Stimulated activated CD4-positive, alpha-beta T cell treated with anti-CD3 and anti-CD28 coated beads, Interleukin-2, amount 100 ng/mL, for 4 hours (primary cell): ENCODE measurements at places on chromosomes 13 and 19.

GRCh38 chr13:47033216-47033615 is 136.4 kb upstream of the HTR2A start:
- no peak for DNase-seq

DNA sequence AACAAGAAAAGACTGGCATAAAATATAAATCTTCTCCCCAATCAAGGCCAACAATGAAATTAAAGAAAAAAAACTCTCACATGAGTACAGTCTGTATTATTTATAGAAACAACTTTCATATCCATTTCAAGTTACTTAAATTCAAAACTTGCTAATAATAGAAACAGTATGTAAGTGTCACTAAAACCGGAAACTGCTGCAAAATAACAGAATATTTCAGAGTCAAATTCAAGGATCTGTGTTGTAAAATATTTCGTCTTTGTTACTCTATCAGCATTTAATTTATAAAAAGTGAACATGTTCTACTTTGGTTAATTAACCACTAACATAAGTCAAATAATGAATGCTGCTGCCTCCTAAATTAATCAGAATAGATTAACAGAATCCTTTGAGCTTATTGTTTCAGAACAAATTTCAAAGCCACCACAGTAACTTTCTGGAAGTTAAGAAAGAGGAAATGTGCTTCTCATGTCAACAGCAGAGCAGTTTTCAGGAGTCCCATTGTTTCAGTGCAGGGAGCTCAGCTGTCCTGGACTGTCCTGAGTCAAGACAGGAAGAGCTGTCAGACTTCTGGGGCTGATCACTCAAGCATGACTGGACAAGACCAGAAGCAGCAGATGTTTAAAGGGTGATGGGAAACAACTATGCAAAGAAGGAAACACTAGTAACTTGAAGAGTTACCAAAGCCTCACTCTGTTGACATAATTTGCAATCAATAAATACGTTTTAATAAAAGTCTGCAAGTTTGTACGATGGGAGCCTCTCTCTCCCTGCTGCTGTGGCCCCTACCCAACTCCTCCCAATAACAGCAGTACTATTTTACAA is 76.9 kb downstream of the FOXO1 start:
- no peak for DNase-seq

DNA sequence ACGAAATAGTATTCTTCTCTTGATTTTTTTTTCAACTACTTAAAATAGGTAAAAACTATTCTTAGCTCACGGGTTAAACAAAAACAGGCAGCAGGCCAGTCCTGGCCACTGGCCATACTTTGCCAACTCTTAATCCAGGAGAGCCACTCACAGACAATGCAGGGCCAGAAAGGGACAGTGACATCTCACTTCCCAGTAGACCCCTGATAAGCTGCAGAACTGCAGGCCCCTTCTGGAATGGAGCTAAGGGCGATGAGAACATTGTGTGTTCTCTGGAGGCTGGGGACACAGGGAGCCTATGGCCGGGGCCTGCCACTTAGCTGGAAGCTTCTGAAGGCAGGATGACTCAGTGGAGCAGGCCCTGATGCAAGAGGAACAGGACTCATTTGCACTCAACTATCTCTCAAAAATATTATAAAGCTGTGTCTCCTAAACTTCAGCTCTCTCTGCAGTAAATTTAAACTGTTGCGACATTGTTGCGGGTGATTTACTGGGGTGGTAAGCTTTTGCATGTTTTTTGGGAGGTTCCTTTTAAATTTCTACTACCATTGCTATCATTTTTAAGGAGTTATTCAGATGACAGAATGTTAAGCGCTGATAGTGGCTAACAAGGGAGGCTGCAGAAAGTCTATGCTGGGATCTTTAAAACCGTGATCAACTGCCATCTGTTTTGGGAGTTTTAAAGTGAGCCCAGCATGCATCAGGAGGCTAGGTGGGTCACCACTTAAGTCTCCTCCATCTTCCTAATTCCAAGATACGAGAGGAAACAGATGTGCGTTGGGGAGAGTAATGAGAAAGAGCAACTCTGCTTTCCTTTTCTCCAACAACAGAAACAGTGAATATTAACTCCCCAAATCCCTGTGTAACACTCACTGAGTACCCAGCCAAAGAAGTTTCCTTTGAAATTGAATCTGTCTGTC is 33.2 kb upstream of the KATNAL1 start:
- no peak for DNase-seq

DNA sequence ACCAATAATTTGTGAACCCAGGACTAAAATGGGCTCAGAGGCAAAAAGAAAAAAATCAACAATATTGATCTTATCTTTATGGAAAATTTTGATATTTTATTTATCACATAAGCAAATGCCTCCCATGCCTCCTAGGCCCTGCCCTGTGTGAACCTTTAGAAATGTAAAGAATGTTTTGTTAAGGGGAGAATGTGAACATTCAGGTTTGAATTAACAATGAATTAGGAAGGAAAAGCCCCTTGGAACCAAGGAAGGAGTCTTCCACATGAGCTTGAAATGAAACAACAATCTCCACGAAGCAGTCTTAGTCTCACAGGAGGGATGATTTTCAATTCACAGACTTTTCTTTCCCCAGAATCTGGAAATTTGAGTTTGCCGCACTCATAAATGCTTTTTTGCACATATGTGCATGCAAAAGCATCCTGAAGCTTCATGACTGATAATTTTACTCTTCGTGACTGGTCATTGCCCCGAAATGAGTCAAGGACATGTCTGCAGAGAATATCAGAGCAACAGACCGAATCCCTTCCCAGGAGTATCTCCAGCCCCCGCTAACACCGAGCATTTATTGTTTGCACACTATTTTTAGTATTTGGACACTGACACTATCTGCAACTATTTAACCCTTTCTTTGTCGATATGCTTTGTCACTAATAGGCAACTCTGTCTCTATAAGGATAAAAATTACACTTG is 135.2 kb downstream of the DCT start:
- no peak for DNase-seq

- DNase-seq = no peak
Measured at GRCh38 chr19:3178973-3179738, 587 bp downstream of the S1PR4 start.

- DNase-seq = no peak
Measured at GRCh38 chr13:75841905-75842304, 205.8 kb downstream of the LMO7 start.
